ENCODE measurements at places on chromosomes 1 and 21. TPM values are rescaled to one million over a fixed set of nuclear protein-coding genes. Genes with fewer than 3 reads are reported as not detected.
A peak's percentile ranks its signal among the peaks of the same experiment; 100 is the strongest.

DNA sequence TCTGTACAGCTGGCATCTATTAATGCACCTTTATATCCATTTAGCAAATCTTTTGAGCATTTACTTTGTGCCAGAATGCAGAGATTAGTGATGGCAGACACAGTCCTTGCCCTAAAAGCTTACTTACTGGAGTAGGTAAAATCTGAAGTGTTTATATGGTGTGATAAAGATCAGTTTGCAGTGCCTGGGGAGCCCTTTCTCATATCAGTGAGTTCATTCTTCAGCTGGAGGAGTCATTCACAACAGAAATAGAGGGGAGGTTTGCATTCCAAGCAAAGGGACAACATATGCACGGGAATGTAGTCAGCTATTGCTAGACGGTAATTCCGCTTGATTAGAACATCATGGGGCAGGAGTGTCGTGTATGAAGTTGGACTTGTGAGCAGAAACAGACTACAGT lies 8.4 kb downstream of the SLC35F3 start:
- DNase-seq = no peak
- H3K4me1 ChIP-seq = no peaks in the 10 kb centered on the region
- no peaks in the 10 kb centered on the region for H3K36me3 ChIP-seq
- peaks cover 20% of the 10 kb centered on the region for H3K27me3 ChIP-seq

GRCh38 chr21:43346551-43346950 lies 80.4 kb downstream of the SIK1 start:
- H3K36me3 ChIP-seq = no peaks in the 10 kb centered on the region
- no peak overlapping the region for H3K4me3 ChIP-seq
- no peak overlapping the region for H3K27ac ChIP-seq
- H3K27me3 ChIP-seq = no peaks in the 10 kb centered on the region
- peaks cover 10% of the 10 kb centered on the region for H3K4me1 ChIP-seq

Gene POGK
- total RNA-seq = 50.6 TPM

Gene NCF2
- 29.5 TPM for total RNA-seq

DNA sequence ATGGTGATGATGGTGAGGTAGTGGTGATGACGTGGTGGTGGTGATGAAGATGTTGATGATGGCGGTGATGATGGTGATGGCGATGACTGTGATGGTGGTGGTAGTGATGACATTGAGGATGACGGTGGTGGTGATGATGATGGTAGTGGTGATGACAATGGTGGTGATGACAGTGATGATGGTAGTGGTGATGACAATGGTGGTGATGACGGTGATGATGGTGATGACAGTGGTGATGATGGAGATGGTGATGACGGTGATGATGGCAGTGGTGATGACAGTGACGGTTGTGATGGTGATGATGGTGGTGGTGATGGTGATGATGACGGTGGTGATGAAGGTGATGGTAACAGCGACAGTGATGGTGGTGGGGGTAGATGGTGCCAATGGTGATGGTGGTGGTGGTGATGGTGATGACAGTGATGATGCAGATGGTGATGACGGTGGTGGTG lies 39.4 kb downstream of the FAAP20 start:
- no peak overlapping the region for H3K4me3 ChIP-seq
- H3K36me3 ChIP-seq = no peaks in the 10 kb centered on the region
- no peak overlapping the region for H3K27ac ChIP-seq
- no peak for DNase-seq
- peaks cover 9% of the 10 kb centered on the region for H3K4me1 ChIP-seq
- H3K27me3 ChIP-seq = no peaks in the 10 kb centered on the region

Gene CD5L
- not detected for total RNA-seq

Gene COL9A2
- 27.4 TPM for total RNA-seq

Gene XCL1
- 11.7 TPM for total RNA-seq

Gene SELENON
- total RNA-seq = 31.1 TPM

Gene CNR2
- 0.72 TPM for total RNA-seq

Gene KCNJ9
- 0.05 TPM for total RNA-seq

Gene ZBTB40
- total RNA-seq = 20.2 TPM

Gene LCE1A
- not detected for total RNA-seq

Gene CFAP107
- not detected for total RNA-seq

DNA sequence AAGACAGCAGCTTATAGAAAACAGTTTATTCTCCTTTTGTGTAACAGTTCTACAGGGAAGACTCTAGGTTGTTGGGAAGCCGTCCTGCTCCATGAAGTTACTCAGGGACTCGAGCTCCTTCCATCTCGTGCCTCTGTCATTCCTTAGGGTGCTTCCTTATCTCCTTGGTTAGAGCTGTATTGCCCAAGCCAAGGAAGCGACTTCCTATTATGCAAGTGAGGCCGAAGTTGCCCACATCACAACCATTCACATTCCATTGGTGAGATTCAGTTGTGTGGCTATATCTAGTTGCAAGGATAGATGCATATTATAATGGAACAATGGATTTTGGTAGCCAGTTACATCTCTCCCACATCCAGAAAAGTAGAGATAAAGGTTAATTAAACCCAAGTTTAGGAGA lies 9.0 kb downstream of the GSTM5 start:
- H3K27ac ChIP-seq = no peak overlapping the region
- DNase-seq = no peak
- peaks cover 5% of the 10 kb centered on the region for H3K4me1 ChIP-seq
- no peaks in the 10 kb centered on the region for H3K36me3 ChIP-seq
- no peak overlapping the region for H3K4me3 ChIP-seq

GRCh38 chr1:233654658-233655280 lies 40.9 kb downstream of the KCNK1 start:
- no peaks in the 10 kb centered on the region for H3K36me3 ChIP-seq
- H3K4me1 ChIP-seq = no peaks in the 10 kb centered on the region
- DNase-seq = no peak
- no peak overlapping the region for H3K27ac ChIP-seq
- no peak overlapping the region for H3K4me3 ChIP-seq
- no peaks in the 10 kb centered on the region for H3K27me3 ChIP-seq

DNA sequence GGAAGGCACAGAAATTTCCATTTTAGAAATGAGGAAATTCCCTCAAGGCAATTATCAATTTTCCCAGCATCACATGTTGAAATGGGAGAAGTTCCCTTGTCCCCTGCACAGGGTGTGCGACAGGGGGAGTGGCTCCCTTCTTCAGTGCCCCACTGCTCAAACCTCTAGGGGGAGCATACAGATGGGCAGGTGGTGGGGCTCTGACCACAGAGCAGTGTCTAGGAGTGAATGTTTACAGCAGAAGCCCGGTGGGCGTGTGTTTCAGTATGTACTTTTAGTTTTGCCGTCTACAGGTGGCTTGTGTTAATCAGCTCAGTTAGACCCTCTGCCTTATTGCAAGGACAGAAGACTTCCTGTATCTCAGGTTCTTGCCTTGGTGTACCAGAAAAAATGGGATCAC lies 493.7 kb upstream of the PLXNA2 start:
- H3K27ac ChIP-seq = no peak overlapping the region
- no peaks in the 10 kb centered on the region for H3K36me3 ChIP-seq
- H3K4me1 ChIP-seq = no peaks in the 10 kb centered on the region
- no peak overlapping the region for H3K4me3 ChIP-seq

DNA sequence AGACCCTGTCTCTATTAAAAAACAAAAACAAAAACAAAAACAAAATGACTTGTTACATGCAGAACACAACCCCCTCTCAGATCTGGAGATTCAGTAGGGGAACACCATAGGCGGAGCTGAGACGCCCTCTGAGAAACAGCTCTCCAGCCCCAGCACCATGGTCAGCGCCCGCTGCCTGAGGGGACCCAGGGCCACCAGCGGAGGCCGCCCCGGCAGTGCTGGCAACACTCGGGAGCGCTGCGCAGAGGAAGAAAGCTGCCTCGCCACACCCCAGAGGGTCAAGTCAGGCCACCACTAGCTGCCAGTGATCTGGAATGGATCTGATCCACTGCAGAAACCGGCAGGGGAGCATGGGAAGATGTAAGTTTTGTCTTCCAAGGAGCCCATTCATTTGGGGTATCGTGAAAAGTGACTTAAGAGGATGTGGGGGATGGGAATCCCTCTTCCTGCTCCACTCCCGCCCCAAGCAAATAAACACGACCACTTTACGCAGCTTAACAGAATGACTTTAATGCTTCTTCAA lies 3.1 kb downstream of the ACTA1 start:
- H3K36me3 ChIP-seq = peaks cover 4% of the 10 kb centered on the region
- peaks cover 20% of the 10 kb centered on the region for H3K4me1 ChIP-seq
- peak; percentile 59 for DNase-seq
- peak overlapping the region; percentile 39 for H3K27ac ChIP-seq
- H3K27me3 ChIP-seq = peaks cover 78% of the 10 kb centered on the region
- H3K4me3 ChIP-seq = peak overlapping the region; percentile 86

GRCh38 chr1:180854456-180854855 lies 58.2 kb upstream of the KIAA1614 start:
- H3K36me3 ChIP-seq = no peaks in the 10 kb centered on the region
- DNase-seq = no peak
- H3K4me3 ChIP-seq = no peak overlapping the region
- no peak overlapping the region for H3K27ac ChIP-seq
- H3K4me1 ChIP-seq = peaks cover 24% of the 10 kb centered on the region

Gene PWP2
- 23.2 TPM for total RNA-seq
